ENCODE measurements at places on chromosomes 13 and 19.

GRCh38 chr13:98847780-98848179, 95.3 kb upstream of the SLC15A1 start:
- no peak for DNase-seq

DNA sequence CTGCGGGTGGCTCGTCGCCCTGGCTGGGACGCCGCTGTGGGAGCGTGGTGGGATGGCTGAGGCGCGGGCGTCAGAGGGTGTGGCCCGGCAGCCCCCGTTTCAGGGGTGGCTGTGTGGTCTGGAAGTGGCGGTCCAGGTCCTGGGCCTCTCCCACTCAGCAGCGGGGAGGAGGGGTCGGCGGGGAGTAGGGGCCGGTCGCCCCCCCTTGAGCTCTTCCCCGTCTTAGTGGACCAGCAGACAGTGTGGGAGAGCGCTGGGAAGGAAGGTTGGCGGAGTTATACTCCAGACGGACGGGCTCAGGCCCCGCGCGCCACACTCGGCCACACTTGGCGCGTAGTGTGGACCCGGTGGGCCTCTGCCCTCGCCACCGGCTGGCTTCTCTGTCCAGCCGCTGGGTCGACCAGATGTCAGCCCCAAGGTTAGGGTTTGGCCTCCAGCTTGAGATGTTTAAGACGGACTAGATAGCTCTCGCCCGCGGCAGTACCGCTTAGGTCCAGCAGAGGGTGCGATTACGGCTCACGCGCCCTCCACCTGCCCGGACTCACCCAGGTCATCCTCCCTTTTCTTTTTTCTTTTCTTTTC, 21.7 kb upstream of the ZNF429 start:
- peak; percentile 56 for DNase-seq

GRCh38 chr13:110923777-110924638, 9.1 kb upstream of the ANKRD10 start:
- DNase-seq, result no peak

DNA sequence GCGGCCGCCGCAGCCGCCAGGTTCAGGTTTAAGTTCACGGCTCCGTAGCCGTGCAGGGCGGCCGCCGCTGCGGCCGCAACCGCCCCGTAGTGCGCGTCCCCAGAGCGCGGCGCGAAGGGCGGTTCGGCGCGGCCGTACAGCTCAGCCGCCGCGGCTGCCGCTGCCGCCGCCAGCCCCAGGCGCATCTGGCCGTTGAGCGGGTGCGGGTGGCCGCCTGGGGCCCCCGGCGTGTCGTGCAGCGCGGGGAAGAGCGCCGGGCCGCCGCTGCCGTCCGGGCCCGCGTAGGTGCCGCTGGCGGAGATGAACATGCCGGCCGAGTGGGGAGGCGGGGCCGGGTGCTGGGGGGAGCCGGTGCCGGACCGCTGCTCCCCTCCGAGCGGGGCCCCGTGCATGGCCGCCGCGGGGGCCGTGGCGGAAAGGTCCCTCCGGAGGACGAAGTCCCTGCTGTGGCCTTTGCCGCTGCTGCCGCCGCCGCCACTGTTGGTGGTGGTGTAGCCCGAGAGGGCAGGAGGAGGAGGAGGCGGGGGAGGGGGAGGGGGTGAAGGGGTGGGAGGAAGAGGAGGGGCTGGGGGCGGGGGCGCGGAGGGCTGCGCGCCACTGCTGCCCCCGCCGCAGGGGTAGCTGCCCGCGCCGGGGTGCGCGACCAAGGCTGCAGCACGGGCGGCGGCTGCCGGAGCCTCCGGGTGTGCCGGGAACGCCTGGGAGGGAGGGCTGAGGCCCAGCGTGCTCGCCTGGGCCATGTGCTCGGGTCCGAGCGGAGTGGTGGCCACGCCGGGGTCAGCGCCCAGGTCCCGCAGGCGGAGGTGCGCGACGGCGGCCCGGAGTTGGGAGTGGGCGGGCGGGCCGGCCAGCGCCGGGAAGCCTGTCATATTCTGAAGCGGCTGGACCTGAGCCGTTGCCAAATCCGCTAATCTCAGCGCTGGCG, 654 bp downstream of the ZIC5 start:
- peak; percentile 25 for DNase-seq

- no peak for DNase-seq
Measured at GRCh38 chr19:18045307-18046050, 37.5 kb downstream of the ARRDC2 start.

- peak; percentile 53 for DNase-seq
Measured at GRCh38 chr19:52536448-52536800, 9.0 kb downstream of the ZNF808 start.

DNA sequence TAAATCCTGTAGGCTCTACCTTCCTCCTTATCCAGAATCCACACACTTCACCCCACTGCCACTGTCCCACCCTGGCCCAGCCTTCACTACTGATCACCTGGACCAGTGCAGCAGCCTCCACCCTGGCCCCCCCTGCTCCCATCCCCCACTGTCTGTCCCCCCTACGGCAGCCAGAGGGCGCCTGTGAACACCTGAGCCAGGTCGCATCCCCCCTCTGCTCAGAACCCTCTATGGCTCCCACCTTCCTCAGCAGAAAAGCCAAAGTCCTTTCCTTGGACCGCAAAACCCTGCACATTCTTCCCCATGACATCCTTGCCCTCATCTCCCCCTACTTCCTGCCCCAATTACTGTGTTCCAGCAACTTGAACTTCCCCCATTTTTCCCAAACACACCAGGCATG, 20.6 kb downstream of the ELAVL3 start:
- DNase-seq, result no peak

- DNase-seq, result no peak
Measured at GRCh38 chr13:36582977-36583376, 90.8 kb upstream of the SERTM1 start.

DNA sequence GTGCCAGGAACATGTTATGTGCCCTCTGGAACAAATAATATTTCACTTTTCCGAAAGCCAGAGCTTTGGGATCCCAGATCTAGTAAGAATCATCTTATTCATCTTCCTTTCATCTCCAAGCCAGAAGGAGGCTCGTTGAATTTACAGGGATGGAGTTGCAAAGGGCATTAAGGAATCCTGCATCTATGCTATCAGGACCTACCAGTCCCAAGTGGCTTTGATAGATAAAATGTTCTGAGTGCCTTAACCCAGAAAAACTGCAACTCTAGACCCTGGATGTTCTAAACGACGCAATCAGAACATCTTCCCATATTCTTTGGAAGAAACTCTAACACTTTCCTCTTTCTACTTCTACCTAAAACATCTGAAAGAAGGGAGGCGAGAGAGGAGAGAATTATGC, 9.2 kb upstream of the EDDM13 start:
- DNase-seq, result no peak

DNA sequence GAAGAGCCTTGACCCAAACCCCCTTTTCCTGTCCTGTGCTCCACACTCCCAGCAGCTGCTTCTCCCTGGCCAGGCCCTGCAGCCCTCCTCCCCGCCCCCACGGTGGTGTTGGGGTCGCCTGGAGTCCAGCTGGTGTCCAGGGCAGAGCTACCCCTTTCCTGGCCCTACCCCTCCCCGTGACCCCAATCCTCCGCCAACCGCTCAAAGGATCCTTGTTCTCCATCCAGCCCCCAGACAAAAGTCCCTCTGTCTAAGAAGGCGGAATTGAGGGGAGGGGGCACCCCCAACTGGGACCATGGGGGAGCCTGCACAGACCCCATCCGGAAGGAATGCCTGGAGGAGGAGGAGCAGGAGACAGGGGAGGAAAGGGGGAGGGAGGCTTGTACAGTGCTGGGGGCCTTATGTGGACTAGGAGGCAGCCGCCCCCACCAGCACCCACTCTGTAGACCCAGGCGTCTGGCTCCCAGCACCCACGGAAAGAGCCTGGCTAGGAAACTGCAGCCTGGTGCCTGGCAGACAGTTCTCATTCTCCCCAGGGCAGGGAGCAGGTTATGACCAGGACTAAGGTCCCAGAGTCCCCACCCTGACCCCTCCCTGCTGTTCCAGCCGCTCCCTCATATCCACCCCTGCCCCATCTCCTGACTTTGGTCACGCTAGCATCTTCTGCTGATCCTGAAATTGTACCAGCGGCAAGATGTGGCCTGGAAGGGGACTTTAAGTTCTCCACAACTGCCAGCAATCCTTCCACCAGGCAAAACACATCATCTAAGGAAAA, at the start of gene FXYD3:
FXYD3 (plus strand) TSS at position 647 of the 775 bp plus-strand sequence. CDS start 3,554 bp downstream, outside the sequence.
- DNase-seq, result no peak
